ENCODE measurements at places on chromosomes 5 and 9. TPM values are rescaled to one million over a fixed set of nuclear protein-coding genes. Genes with fewer than 3 reads are reported as not detected.

The PCDHGA6 gene
- total RNA-seq = 0.16 TPM

The PCDHGC5 gene
- total RNA-seq = not detected

The RPL37 gene
- 2,043 TPM for total RNA-seq

The OBP2B gene
- not detected for total RNA-seq

The IL5 gene
- 1.3 TPM for total RNA-seq

Data from activated T-cell treated with anti-CD3 and anti-CD28 coated beads, Interleukin-2, amount 50 U/mL, for 72 hours (primary cell).